Glomerular endothelial cell (primary cell): ENCODE measurements at places on chromosomes 2 and 18. TPM values are rescaled to one million over a fixed set of nuclear protein-coding genes. Genes with fewer than 3 reads are reported as not detected.

- DNase-seq, result no peak
These were observed 80.0 kb downstream of the ACAA2 start for GRCh38 chr18:49733321-49733720.

GRCh38 chr2:149630445-149630844 lies 42.9 kb upstream of the MMADHC start:
- no peak for DNase-seq

- DNase-seq, result no peak
These were observed 229.1 kb upstream of the SLC14A2 start for GRCh38 chr18:45386041-45386655.

CXCR1 gene
- not detected in 2 replicates for total RNA-seq

DNA sequence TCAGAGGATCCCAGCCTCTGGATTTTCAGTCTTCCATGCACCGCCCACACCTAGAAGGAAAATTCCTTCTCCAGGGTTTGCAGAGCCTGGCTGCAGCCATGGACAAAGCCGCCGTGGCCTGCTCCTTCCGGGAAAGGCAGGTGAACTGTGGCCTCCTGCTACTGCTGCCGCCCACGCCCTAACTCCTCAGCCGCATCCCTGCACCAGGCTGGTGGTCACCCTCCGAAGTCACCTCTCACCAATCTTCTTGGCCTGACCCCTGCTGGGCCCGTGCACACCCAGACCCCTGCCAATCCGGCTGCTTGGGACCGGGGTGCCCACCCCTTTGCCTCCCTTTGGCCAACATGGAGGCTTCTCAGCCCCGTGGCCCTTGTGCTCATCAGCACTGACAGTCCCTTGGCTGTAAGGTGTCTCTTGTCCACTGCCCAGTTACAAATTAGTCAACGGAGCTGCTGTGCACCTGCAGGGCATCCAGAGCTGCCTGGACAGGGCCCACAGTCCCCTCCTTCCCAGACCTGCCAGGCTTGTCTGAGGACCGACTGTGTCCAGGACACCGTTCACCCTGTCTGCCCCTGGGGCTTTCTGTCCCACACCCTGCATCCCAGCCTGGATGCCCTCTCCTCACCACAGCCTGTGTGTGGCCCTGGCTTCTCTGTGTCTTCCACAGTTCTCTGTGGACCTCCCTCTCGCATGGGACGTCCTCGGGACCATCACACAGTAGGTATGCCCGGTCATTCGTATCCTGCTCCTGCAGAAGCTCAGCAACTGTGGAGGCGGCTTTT lies 130.1 kb upstream of the TPO start:
- DNase-seq, result no peak

DNA sequence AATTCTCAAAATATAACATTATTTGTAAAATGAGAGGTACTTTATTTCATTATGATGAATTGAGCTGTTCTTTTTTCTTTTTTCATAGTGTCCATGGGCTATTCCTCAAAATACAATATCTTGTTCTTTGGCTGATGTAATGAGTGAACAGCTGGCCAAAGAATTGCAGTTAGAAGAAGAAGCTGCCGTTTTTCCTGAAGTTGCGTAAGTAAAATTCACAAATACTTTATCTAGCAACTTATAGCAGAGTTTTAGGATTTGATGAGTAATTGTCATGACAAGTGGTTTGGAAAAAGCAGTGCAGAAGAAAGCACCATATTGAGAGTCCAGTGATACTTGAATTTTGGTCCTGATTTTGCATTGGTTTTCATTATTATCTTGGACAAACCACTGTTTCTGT lies 9.8 kb downstream of the RIOK3 start:
- no peak for DNase-seq

ILKAP gene
- 12.9 and 25.1 TPM in 2 replicates for total RNA-seq

- no peak for DNase-seq
These were observed 172.3 kb downstream of the ALK start for GRCh38 chr2:29749041-29749440.

DNA sequence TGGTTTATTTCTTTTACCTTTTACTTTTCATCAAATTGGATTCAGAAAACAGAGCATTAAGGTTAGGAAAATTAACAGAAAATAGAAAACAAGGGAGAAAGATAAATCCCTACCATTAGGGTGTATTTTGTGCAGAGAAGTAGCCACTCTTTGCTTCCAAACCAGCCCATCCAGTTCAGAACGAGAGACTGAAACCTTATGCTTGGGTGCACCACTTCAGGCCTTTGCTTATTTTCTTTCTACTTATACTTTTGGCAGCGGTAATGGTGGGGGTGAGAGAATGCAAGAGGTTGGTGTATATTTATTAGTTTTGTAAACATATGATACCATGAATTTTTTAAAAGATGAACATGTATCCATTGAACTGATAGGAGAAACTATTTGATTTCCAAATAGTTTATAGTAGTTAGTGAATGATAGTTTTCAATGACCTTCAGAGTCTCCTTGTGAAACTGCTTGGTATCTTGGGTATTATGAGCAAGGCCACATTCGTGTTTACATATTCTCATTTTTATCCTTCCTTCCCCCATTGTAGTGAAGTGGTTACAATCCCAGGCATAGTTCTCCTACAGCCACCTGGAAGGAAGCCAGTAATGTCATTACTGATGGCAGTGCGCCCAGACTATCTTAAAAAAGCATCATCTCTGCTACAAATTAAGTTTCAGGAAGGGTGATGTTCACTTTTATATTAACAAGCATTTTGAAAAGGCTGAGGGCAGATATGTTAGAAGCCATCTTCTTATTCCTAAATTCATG lies 60.8 kb downstream of the MFSD6 start:
- DNase-seq, result peak; percentile 82

DNA sequence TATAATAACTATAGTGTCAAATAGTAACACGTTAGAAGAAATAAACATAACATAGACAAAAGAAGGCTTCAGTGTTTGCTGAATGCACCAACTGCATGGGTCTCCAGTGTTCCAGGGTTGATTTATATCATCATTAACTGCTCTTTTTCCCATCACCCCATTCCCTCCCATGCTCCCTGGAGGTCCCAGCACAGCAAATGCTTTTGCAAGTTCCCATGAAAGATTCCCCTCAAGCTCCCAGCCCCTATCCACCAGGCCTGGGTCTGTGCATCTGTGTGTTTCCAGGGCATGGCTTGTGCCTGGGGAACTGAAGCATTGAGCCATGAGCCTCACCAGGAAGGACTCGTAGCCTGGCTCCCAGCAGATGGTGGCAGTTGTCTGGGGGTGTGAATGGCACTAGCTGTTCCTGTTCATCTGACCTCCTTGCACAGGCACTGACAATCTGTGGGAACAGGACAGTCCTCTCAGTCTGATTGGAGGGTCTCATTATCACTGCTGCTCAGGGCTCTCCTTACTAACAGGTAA lies 164.6 kb upstream of the RMP24 start:
- DNase-seq, result no peak

DNA sequence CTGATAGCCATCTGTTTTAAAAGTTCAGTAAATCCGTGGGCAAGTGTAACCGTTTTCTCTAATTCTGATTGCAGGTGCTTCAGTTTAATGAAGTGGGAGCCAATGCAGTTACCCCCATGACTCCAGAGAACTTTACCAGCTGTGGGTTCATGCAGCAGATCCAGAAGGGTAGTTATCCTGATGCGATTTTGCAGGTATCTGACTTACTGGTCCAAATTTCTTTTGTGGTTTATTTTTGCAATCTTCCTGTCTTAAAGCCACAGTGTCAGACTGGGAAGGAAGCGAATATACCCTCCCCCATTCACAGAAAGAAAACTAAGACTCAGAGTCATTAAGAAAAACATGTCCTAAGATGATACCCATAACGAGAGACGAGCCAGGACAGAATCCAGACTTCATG lies 7.7 kb downstream of the SERPINB2 start:
- no peak for DNase-seq

LCT gene
- under 0.01 TPM in 1 of 2 replicates, not detected in the other for total RNA-seq

DNA sequence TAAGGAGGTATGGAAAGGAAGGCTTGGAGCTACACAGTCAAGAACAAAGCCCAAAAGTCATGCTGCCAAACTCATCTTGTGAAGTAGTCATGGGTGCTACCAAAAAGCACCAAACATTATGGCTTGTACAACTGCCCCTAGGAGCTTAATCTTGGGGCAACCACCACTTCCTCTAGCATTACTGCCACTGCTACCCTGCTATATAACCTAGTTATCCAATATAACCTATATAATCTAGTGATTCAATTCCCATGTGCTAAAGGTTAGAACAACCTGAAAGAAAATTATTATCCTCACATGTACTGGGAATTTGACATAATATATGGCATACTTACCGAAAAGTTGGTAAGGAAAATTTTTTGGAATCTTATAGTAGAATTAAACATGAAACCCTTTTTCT lies 102.6 kb upstream of the RBBP8 start:
- no peak for DNase-seq

GRCh38 chr18:41645589-41646360 lies 309.3 kb upstream of the PIK3C3 start:
- no peak for DNase-seq

LDAH gene
- 11.7 and 21.7 TPM in 2 replicates for total RNA-seq

LBX2 gene
- total RNA-seq, result 3.9 and 4.3 TPM in 2 replicates

GRCh38 chr2:151733771-151734672 lies at the start of gene NEB:
NEB (minus strand) TSS chr2:151734476; CDS start chr2:151733156, 1,320 bp downstream.
- DNase-seq, result no peak

- DNase-seq, result no peak
These were observed 100.6 kb downstream of the DYM start for GRCh38 chr18:49359732-49360444.

IMMT gene
- total RNA-seq, result 72.7 and 85.3 TPM in 2 replicates

CHST10 gene
- total RNA-seq, result 13.4 and 15.6 TPM in 2 replicates

IL36A gene
- total RNA-seq, result not detected in 2 replicates
